ENCODE measurements at places on chromosomes 16 and 17.

GRCh38 chr17:42248351-42249179 is 27.6 kb downstream of the STAT5B start:
- no peak for DNase-seq

DNA sequence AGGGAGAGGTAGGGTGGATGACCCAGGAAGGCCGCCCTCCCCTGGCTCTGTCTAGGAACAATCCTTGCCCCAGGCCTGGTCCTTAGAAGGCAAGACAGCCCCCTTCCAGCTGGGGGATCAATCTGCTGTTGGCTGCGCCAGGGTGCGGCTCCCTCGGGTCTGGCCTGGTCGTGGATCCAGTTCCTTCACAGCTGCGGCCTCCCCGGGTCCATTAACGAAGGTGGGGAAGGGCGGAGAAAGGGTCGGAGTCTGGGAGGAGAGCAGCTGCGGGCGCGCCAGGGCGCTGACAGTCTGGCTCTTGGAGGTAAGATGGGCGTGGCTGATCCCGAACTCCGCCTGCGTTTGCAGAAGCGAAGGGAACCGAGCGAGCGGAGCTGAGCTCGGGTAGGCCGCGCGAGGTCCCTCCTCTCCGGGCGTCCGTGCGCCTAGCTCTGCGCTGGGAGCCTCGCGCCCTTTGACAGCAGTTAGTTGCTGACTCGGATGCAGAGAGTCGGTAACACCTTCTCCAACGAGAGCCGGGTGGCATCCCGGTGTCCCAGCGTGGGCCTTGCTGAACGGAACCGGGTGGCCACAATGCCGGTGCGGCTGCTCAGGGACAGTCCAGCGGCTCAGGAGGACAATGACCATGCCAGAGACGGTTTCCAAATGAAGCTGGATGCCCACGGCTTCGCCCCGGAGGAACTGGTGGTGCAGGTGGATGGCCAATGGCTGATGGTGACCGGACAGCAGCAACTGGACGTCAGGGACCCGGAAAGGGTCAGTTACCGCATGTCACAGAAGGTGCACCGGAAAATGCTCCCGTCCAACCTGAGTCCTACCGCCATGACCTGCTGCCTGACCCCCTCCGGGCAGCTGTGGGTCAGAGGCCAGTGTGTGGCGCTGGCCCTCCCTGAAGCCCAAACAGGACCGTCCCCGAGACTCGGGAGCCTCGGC is at the start of gene HSPB9:
Gene HSPB9, plus strand, starts transcription at position 434 of the 933 bp plus-strand sequence. Its CDS starts 47 bp downstream, at position 481.
- DNase-seq: no peak

DNA sequence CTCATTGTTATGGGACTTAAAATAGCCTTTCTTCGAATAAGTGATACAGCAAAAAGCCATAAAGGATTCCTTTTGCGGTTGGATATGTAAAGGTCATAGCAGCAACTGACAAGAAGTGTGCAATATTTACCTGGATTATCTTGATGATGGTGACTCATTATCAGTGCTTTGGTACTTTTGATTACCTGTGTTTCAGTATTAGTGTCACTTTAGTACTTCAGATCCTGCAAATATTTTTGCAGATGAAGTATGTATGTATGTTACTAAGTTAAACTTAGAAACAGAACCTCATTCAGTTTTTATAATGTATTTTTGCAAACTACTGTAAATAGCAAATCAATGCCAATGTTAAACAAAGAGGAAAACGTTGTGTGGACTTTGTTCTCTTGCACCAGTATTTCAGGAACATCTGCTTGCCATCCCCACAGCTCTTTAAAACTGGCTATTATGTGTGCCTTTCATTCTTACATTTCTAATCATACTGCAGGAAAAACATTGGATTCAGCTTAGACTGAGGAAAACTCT is 10.5 kb downstream of the CNEP1R1 start:
- DNase-seq: no peak

DNA sequence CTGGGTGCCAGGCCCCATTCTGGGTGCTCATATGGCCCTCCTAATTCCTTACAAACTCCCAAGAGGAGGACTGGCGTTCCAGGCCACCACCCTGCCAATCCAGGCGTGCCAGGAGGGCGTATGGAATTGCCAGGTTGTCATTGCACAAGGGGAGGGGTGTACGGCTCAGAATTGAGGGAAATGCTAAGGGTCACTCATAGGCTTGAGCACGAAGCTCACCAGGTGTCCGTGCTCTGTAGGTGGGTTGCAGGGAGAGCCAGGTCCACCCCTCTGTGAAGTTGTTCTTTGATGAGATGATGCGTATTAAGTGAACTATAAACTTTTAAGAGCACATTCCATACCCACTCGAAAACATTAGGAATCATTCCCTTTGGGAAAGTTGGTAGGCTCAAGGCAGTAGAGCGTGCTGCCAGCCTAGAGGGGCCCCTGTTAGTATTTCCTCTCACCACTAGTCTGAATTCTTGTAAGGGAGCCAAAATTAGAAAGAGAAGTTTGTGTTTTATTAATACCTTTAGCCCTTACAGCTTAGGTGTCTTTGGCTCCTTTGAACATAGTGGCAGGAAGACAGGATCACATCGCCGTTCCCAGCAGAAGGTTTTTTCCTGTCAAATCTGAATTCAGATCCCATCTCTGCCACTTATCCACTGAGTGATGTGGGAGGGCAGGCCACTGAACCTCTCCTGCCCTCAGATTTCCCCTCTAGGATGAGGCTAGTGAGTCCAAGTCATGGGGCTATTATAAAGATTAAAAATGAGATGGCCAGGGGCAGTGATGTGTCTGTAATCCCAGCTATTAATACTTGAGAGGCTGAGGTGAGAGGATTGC is 38.7 kb upstream of the NFAT5 start:
- DNase-seq: no peak

- no peak for DNase-seq
Observed at GRCh38 chr16:53417011-53417410, 17.3 kb upstream of the RBL2 start.
